ENCODE measurements at places on chromosomes 5 and 9. TPM values are rescaled to one million over a fixed set of nuclear protein-coding genes. Genes with fewer than 3 reads are reported as not detected.

DNA sequence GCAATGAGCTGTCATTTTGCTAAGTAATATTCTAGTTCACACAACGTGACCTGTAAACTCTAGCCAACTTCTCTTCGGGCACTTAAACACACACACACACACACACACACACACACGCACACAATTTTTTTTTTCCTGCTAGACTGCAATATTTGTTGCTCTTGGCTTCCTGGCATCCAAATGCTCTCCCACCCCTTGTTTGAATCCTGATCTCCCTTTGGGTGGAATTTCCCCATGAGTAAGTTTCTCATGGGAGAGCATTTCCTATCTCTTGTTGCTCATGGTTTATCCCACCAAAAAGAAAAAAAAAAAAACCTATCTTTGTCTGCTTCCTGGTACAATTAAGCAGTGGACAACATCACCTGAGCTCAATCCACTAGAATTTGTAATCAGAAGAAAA lies 54.7 kb upstream of the TSLP start:
- no peak for DNase-seq

DNA sequence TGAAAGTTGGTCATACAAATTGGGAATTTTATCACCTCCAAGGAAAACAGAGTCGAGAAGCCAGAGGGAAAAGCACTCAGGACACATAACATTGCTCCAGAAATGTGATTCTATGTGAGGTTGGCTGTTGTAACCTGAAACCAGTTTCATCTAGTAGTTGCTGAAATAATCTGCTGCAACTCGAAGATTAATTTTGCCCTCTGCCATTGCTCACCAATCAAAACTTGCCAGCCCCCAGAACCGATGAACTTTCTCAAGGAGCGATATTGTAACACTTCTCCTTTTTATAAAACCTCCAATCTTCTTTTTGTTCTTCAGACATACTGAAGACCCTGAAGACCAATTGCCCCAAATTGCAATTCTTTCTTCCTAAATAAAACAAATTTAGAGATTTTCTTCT lies 31.1 kb downstream of the C5orf58 start:
- no peak for DNase-seq

DNA sequence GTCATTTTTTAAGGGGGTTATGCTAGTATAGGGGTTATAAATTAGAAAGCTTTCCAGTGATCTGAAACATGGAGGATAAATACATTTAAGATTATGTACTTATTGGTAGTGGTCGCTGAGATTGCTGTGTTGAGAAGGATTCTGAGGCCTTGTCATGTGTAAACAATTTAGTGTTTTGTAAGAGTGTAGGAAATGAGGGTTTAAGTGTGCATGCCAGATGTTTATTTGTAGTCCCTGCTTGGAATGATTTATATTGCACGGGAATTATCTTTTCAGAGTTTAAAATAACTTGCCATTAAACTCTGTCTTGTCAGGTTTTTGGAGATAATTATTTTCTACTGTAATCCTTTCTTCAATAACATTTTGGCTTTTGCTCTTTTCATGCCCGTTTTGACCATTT lies 19.4 kb downstream of the ZNF618 start:
- DNase-seq = no peak

DNA sequence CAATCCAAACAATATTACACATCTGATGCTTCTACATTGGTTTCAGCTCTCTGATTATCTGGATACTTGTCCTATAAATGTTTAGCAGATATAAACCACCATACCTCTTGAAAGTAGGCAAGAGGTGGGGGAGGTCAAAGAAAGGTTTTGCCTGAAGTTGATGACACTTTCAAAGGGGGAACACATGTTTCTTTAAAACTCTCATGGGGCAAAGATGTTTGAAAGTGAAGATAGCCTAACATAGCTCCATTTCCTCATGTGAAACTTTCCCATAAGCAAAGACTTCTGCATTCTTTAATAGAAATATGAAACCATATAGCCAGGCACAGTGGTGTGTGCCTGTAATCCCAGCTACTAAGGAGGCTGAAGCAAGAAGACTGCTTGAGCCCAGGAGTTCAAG lies 62.1 kb downstream of the CETN3 start:
- no peak for DNase-seq

GRCh38 chr5:178069909-178070308 lies 43.4 kb upstream of the N4BP3 start:
- no peak for DNase-seq

KIF12 gene
- not detected for total RNA-seq

DNA sequence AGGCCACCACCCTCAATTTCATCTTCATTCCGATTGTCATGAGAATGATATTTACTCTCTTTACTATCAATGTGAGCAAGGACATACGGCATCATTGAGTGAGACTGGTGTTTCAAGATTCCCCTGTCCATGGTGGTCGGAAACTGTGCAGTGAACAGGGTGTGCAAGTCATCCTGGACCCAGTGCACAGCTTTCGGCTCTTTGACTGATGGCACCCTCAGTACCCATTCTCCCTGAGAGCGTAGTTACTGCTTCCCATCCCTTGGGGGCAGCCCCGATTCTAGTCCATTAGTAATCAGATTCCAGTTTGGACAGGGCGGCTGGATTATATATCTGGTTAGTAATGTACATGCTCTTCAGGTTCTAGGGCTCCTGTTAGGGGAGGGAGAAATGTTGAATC lies 61.7 kb upstream of the SUB1 start:
- no peak for DNase-seq

FCHO2 gene
- total RNA-seq = 23.3 TPM

CLIC3 gene
- total RNA-seq = 1.6 TPM

RNF180 gene
- 12.9 TPM for total RNA-seq

DNA sequence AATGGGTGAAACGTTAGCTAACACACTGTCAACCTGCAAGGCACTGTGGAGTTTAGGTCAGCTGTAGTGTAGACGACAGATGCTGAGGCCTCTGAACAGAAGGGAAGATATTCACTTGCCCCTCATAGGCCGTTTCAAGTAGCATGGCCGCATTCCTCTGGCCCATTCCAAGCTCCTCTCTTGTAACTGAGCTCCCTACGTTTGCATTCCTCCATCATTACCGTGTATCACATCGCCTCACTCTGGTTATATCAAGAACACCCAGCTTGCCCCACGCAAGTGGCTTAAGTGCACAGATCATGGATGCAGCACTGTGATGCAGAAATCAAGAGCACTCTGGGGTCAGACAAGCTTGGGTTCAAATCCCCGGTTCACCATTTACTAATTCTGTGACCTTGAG lies 43.3 kb downstream of the PRELID2 start:
- DNase-seq = no peak

DNA sequence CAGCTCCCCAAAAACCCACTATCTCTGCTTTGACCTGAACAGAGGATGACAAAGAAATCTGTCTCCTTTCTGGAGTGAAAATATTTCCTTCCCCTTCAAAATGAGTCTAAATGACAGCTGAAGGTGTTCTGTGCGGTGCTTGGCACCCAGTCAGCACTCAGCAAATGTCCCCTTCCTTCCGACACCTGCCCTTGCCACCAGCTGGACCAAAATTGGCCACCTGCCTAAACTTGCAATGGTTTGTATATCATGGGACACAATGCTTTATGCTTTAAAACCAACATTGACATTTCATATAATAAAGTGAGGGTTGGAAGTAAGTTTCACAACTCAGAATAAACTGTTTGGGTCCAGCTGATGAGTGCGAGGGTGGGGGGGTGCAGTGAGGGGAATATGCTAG lies 7.5 kb upstream of the TTC1 start:
- DNase-seq = no peak

PCA3 gene
- total RNA-seq = not detected

CNTNAP3 gene
- 9.9 TPM for total RNA-seq

FBP1 gene
- total RNA-seq = 0.74 TPM

DNA sequence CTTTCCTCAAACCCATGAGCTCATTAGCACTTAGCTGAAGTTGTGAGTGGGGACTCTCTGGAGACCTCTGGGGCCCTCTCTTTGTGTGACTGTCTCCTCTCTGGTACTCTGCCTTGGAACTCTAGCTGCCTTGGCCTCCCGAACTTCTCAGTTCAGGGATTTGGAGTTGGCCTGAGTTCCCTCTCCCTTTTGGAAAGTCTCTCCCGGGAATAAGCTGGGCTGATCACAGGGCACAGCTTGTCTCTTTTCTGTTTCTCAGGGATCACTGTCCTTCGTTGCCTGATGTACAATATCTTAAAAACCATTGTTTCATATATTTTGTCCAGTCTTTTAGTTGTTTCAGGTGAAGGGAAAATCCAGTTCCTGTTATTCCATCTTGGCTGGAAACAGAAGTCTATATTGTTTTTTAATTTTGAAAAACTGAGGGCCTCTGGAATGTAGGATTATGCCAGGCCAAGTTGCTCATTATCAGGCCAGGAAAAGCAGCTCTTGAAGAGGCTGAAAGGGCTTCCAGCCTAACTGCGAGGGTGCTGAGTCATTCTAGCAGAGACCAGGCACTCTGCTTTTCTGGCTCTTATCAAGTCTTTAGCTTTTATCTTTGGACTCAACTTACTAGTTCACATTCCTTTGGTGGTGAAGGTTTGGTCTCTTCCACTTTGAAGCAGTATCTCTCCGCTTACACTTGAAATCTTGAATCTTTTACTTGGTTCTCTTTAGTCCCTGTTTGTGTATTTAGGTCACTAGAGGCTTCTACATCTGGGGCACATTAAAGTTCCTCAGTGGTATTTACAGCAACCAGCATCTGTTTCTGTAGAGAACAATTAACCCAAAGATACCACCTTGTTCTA lies 8.4 kb upstream of the RGS3 start:
- DNase-seq = peak; percentile 48

GRCh38 chr9:36827593-36827992 lies 206.5 kb downstream of the PAX5 start:
- DNase-seq = no peak

DNA sequence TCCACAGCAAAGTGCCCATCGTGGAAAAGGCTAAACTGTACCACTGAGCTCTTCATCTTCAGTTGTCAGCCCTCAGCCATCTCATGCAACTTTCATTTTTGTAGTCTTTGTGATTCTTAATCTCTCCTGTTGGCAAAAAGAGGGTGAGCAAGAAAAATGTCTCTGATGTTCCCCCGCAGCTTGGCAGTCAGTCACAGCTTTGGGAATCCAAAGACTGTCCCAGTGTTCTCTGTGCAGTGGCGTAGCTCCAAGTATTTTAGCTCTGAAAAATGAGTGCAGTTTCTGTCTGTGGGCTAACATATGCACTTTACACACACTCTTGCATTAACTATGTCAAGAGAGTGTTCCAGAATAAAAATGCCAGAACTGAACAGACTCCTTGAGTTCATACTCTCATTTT lies 372.2 kb downstream of the TMEM232 start:
- DNase-seq = no peak

GRCh38 chr5:90214991-90215390 lies 194.6 kb downstream of the CETN3 start:
- no peak for DNase-seq

DNA sequence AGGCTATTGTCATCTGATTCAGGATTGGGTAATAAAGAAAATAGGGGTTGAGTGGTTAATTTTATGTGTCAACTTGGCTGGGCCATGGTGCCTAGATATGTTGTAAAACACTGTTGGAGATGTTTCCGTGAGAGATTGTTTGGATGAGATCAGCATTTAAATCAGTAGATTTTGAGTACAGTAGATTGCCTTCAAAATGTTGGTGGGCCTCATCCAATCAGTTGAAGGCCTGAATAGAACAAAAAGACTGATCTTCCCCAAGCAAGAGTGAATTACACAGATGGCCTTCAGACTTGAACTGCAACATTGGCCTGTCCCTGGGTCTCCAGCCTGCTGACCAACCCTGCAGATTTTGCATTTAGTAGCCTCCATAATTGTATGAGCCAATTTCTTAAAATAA lies 401.3 kb upstream of the KIF2A start:
- no peak for DNase-seq

SV2C gene
- 0.44 TPM for total RNA-seq

DNA sequence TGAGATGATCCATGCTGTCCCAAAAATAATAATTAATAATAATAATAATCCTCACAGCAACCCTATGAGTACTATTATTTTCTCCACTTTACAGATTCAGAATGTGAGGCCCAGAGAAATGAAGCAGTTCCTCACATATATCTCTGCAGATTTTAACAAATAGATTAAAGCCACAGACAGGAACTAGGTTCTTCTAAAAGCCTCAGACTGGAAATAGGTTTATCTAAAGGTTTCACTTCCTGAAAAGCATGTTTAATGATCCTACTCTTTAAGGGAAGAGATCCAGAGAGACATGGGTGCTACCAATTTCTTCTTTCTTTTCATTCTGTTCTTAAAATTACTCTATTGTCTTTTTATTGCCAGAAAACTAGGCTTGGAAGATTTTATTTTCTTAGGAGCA lies 1079.4 kb upstream of the COX7C start:
- DNase-seq = no peak

HMHB1 gene
- total RNA-seq = not detected

DNA sequence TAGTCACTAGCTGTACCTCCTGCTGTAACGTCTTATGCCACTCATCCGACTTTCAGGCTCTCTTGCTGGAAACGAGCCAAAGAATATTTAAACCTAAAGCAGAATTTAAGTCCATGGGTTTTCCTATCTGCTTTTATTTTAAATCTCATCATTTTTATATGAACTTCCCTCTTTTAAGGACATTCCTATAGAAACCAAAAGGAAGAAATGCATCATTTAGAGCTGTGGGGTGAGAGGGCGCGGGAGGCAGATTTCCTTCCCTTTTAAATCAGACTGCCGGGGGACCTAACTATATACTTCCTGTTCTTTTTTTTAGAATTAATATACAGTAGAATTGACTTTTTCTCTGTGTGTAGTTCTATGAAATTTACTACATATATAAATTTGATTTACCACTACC lies 468.8 kb downstream of the BNC2 start:
- DNase-seq = no peak

- no peak for DNase-seq
Measured at GRCh38 chr9:76107482-76107881, 217.0 kb downstream of the PCSK5 start.

DNA sequence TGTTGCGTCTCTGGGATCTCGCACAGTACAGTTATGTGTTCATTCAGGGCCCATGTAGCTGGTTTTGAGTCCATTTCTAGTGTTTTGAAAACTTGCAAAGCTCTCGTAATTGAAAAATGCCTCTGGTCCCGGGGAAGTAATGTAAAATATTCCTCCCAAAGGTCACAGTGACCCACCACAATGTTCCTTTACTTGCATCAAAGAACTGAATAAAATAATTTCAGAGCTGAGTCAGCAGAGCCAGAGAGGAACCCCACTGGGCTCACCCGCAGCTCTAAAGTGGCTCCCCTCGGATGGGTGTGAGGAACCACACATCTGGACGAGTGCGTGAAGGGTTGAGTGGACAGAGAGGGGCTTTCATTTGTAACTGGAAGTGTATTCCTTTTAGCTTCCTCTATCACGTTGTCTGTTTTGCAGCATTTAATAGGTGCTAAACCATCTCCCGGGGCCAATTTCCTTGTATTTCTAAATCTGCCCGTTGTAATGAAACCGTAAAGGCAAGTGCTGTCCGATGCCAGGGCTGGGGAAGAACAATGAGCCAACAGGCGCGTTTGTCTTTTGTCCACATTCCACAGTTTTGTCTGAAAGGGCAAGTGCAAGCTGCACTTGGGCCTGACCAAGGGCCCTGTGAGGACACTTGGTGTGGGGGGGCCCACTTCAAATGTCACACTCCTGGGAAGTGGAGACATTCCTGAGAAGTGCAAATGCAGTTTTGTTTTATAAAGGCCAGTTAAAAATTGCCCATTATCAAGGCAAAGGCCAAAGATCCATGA lies 29.9 kb downstream of the COL5A1 start:
- DNase-seq = no peak

- DNase-seq = no peak
Measured at GRCh38 chr9:33293782-33294181, 3.5 kb downstream of the NFX1 start.

KIAA0825 gene
- 2.2 TPM for total RNA-seq

GRXCR2 gene
- 1.1 TPM for total RNA-seq

- no peak for DNase-seq
Measured at GRCh38 chr5:149628221-149628620, 46.9 kb downstream of the ARHGEF37 start.
